ENCODE measurements at places on chromosomes 4 and X.

DNA sequence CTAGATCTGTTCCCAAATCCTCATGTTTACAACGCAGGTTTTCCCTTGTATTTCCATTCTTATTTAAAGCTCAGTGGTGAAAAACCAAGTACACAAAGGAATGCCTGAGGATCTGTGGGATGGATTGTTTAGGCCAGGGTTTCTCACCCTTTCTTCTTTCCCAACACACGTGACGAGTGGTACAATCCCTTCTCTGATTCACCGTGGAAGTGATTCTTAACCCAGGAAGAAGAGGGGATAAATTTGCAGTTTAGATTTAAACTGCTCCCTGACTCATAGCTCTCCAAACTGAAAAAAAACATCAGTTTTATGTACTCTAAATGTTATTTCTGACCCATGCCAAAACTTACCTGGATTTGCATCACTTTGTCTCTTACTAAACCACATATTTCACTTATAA lies 17.0 kb downstream of the PAQR3 start:
- DNase-seq, result no peak

- DNase-seq, result no peak
Measured at GRCh38 chr4:145731028-145731427, 51.1 kb downstream of the C4orf51 start.

GRCh38 chrX:134684956-134685355 lies 26.7 kb upstream of the PLAC1 start:
- no peak for DNase-seq

- DNase-seq, result no peak
Measured at GRCh38 chr4:174332741-174333493, 49.2 kb downstream of the CEP44 start.

DNA sequence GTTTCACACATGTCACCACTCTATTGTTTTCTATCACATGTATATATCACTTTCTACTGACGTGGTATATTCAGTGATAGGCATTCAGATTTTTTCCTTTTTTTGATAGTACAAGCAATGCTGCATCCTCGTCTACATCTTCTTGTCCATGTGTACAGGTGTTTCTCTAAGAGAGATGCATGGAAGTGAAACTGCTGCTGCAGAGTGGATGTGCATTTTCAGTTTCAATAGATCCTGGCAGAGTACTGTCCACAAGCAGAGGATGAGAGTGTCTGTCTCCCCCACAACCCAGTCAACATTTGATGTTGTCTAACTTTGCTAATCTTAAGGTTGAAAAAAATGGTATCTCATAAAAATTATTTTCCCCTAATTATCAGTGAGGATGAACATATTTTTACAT lies 194.0 kb upstream of the CASK start:
- DNase-seq, result no peak

DNA sequence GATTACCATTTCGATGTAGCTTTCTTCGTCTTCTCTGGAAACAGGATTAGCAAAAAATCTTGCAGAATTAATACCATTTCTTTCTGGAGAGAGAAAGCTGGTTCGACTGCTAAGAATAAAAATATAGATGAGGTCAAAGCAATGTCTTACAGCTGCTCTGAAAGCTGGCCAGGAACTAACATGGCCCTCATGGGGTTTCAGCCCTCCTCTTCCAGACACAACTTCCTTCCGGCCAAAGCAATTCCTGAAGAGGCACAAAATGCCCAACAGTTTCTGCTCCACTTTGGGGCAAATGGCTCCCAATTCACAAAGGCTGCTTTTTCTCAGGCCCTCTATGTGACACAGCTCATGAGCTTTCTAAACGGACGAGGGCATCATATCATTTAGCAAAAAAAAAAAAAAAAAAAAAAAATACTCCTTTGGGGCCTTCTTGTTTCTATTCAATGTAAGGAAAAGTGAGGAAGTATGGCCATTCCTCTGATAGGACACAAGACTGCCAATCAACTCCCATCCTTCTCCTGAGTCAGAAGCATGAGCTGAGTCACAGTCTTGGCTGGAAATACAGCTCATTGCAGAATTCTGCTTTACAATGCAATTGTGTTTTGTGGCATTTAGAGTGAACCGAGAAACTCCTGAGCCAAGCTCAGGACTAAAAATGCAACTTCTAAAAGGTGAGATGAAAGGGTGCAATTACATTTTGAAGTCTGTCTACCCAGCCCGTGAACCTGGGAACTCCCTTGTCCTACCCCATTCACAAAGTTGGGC lies 42.7 kb upstream of the CTAG2 start:
- DNase-seq, result no peak

DNA sequence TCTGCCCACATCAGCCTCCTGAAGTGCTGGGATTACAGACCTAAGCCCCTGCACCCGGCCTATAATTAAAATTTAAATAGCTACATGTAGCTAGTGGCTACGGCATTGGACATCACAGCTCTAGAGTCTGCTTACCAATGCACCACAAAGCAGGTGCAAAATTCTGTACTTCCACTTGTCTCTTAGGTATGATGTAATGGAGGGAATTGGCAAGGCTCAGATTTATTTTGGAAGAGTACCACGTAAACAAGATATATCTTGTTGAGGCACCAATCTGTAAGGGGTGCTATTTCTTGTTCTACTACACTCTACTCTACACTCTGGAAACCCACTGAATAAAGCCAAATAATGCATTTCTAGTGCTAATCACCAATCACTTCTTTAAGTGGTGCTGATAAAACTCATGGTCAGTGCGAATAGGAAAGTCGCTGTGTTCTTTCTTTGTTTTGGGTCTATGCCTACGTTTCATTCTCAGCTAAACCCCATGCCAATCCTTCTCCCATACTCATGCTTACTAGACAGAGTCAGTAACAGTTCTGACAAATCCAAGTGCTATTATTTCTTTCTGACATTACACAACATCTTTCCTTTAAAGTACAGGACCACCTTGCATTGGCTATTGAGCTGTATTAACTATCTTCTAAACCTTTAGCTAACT lies 92.3 kb downstream of the GC start:
- no peak for DNase-seq

GRCh38 chr4:15884666-15885065 lies 53.9 kb downstream of the FGFBP1 start:
- DNase-seq, result no peak

GRCh38 chr4:25865586-25865985 lies 2.8 kb upstream of the SEL1L3 start:
- DNase-seq, result no peak

GRCh38 chr4:65670331-65671031 lies at the start of gene EPHA5:
TSS of gene EPHA5 (minus strand) at chr4:65670489. CDS start at chr4:65669742, 747 bp downstream.
- DNase-seq, result no peak

DNA sequence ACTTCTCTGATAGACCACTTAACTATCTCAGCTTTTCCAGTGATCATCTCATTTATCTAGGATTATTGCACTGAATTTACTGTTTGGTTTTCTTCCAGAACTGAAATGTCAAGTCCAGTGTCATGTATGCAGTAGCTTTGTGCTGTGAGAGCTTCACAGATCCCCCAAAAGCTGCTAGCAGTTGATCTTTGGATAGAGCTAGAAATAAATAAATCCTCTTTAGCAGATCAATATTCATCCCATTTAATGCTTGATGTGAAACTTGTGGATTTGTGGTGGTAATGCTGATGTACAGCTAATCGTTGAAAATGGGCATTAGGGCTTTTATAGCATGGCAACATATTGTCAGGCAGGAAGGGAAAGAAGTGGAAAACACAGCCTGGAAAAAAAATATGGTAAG lies 509.6 kb upstream of the FAM241A start:
- DNase-seq, result no peak

GRCh38 chrX:131572372-131573014 lies 28.6 kb downstream of the OR13H1 start:
- no peak for DNase-seq

GRCh38 chr4:6907658-6908191 lies 1.9 kb upstream of the TBC1D14 start:
- DNase-seq, result no peak

DNA sequence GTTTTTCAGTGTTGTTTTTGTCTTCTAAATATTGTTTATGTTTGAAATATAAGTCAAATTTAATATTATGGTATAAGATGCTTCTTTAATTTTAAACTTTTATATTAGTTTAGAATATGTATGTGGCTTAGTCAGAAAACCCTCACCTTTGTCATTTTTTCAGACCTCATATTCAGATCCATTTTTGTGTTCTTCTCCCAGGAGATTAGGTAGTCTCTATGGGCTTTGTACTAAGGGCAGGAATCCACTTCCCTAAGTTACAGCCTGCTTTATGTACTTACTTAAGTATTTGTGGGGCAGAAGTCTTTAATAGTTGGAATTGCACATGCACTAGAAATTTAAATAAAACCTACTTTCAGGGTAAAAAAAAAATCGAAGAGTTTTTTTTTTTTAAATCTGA lies 63.5 kb upstream of the TENM3 start:
- no peak for DNase-seq

GRCh38 chrX:115423086-115423485 lies 133.6 kb downstream of the LUZP4 start:
- DNase-seq, result no peak

- no peak for DNase-seq
Measured at GRCh38 chr4:4901877-4902276, 42.4 kb downstream of the MSX1 start.

GRCh38 chr4:105858466-105859040 lies 36.7 kb upstream of the NPNT start:
- no peak for DNase-seq

DNA sequence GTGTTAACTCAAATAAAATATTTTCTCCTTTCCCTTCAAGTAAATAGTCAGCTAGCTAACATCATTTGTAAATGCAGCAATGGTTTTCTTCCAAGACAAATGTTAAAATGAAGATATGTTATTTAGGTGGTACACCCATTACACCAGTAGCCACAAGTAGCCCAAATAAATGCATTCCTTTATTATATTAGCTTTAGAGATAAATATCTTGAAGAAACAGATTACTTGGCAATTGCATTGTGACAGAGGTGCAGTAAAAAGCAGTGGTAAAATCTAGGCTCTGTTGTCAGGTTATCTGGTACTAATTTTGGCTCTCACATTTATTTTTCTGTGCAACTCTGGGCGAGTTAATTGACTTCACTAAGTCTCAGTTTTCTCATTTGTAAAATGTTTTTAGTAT lies 193.0 kb downstream of the NAA11 start:
- no peak for DNase-seq

GRCh38 chr4:159153669-159154068 lies 50.8 kb downstream of the RAPGEF2 start:
- no peak for DNase-seq

DNA sequence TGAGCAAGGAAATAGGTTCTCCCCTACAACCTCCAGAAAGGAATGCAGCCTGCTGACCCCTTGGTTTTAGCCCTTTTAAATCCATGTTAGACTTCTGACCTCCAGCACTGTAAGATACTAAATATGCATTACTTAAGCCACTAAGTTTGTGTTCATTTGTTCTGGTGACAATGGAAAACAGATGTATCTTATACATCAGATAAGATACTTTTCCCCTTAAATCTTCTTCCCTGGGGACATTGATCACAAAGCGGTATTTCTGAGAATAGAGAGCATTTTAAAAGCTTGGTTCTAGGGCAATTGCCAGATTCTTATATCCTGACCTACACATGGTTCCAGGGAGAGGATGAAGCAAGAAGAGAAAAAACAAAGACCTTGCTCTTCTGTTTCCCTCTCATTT lies 6.5 kb upstream of the TMEM184C start:
- DNase-seq, result no peak

DNA sequence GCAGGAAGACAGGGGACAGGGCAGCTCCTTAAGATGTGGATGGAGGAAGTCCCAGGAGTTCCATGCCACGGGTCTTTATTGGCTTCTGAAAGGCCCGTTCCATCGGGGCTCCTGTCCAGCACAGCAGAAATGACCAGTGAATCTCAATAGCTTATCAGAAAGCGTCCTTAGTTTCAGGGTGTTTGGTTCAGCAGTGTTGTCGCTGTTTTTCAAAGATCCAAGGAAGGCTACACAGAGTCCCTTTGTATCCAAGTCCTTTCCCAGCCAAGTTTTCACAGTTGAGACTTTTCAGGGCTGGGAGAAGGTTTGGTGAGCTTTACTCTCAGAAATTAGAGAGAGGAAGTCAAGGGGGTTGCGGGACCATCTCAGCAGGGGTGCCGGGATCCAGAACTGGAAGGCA lies 5.0 kb upstream of the ZCCHC4 start:
- DNase-seq, result no peak

GRCh38 chrX:153380691-153381090 lies 20.5 kb downstream of the PNMA6E start:
- no peak for DNase-seq

DNA sequence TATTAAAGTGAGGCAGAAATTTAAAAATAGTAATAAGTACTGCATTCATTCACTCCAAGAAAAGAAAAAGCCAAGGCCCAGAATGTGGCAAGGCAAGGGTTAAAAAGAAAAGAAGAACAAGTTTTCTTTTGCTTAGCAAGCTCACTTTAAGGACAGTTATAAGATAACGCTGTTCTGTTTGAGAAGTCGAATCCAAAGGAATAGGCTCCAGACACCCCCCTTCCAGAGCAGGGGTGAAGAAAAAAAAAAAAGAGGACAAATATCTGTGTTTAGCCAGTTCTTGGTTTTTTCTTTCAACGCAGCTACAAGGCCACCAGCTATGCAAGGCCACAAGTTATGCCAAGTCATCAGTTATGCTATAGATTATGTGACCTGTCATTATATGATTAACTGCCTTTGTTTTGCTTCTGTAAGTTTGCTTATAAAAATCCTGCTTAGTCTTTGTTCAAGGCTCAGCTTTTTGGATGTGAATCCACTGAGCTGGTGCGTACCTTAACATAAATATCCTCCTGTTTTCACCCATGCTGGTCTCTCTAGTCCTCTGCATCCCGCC lies 1.4 kb downstream of the GRK4 start:
- no peak for DNase-seq

DNA sequence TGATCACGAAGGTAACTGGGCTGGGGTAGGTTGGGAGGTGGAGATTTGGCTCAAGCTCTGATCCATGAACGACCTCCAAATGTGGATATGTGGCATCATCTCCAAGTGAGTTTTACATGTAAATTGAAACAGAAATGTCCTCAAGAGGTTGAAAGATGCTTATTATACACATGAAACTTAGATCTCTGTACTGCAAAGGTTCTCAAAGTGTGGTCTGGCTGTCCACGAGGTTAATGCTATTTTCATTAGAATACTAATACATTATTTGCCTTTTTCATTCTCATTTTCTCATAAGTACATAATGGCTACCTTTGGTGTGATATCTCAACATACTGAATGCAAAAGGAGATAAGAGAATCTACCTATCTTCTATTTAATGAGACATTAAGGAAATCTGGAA lies 198.2 kb downstream of the RASL11B start:
- DNase-seq, result no peak

DNA sequence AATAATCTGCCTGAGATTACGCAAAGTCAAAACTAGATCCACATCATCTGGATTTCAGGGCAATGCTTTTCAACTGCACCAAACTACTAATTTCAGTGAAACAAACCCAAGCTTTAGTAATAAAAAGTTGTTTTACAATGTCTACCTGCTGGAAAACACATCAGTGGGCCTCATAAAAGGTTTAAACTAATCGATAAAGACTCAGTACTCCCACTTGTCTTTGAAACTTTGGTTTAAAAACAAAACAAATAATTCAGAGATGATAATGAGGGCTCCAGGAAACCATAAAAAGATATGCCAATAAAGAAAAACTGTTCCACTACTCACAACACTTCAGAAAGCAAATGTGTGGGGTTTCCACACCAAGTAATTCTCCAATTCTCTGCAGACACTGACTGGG lies 10.2 kb downstream of the PSMD10 start:
- DNase-seq, result no peak

All from T-cell (primary cell).